Endothelial cell (in vitro differentiated cells): ENCODE measurements at places on chromosomes 16 and 17.

DNA sequence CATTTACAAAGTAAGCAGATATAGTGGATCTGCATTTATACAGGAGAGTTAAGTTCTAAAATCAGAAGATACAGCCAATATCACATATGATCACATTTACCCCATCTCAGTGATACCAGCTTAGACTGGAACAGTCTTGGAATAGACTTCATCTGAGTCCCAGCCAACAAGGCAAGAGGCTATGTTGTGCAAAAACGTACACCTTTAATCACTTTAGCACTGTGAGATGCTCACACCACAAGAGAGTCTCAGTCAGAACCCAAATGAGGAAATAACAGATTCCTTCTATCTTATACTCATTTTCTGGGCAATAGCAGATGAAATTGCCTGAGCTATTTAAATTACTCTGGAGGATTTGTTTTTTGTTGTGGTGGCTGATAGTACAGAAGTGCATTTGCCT lies 145.6 kb downstream of the ANKFN1 start:
- no peaks in the 10 kb centered on the region for H3K36me3 ChIP-seq
- no peaks in the 10 kb centered on the region for H3K4me1 ChIP-seq
- H3K27ac ChIP-seq, result no peak overlapping the region

DNA sequence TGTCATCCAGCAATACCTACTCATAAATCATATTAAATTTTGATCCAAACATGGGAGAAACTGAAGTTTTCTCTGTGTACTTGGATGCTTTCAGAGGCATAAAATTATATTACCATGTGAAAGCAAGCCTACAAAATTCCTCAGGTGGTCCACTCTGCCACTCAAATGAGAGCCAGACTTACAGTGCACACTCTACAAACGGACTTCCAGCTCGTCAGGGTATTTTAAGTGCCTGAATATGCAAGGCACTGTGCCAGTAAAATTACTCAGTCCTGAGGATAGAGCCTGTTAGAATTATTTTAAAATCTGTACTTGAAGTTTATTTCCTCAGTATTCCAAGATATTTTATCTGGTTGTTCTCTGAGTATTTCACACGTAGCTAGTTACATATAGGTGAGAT lies 54.5 kb downstream of the TENT4B start:
- no peak overlapping the region for H3K4me3 ChIP-seq
- peaks cover 3% of the 10 kb centered on the region for H3K4me1 ChIP-seq
- H3K36me3 ChIP-seq, result no peaks in the 10 kb centered on the region
- DNase-seq, result no peak
- H3K27ac ChIP-seq, result no peak overlapping the region

DNA sequence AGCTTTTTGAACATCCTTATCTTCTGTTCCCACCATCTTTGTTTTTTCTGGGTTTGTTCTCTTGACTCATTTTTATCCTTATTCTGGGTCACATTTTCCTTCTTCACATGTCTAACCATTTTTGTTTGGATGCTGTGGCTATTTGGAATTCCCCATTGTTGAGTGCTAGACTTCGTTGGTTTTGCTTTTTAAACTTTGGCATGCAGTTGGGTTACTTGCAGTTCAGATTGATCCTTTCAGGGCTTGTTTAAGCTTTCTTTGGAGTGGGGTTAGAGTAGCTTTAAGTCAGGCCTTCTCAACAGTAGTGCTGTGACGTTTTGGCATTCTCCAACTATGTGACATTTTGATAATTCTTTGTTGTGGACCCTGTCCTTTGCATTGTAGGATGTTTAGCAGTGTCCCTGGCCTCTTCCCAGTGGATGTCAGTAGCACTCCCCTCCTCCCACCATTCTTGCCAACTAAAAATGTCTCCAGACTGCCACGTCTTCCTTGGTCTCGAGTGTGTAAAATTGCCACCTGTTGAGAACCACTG lies 21.1 kb downstream of the PRMT7 start:
- peaks cover 4% of the 10 kb centered on the region for H3K36me3 ChIP-seq
- peak overlapping the region; percentile 99 for H3K27ac ChIP-seq
- peaks cover 2% of the 10 kb centered on the region for H3K27me3 ChIP-seq
- H3K4me1 ChIP-seq, result peaks cover 29% of the 10 kb centered on the region
- DNase-seq, result no peak

DNA sequence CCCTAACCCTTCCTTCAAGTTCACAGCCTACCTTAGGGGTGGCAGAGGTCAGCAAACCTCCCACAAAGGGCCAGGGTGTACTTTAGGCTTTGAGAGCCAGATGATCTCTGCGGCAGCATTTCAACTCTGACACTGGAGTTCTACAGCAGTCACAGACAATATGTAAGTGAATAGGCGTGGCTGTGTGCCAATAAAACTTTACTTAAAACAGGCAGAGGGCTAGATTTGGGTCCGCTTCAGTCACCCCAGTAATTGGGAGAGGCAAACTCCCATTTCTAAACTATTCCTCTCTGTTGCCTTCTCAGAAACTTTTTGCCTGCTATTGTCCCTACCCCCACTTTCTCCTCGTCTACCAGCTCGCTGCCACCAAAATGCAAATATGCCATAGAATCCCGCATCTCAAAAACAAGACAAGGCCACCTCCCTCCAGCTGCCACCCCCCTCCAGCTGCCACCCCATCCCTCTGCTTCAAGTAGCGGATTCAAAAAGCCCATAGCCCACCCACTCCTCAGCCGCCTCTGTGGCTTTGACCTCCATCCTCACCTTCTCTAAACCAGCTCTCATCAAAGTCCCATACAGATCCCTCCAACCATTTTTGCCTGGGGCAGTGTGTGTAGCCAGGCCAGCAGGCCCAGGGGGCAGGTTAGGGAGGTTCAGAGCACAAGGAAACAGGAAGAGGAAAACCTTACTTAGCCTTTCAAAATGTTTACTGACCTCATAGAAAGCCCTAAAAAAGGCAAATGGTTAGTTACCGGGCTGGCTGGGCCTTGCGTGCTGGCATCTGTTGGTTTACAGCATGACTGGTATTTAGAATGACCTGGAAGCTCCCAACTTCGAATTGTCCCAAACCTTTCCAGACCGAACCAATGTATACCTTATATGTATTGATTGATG lies 19.9 kb upstream of the DNAH17 start:
- H3K27ac ChIP-seq, result no peak overlapping the region
- H3K4me1 ChIP-seq, result peaks cover 14% of the 10 kb centered on the region
- DNase-seq, result no peak
- no peaks in the 10 kb centered on the region for H3K36me3 ChIP-seq
- H3K4me3 ChIP-seq, result no peak overlapping the region
- H3K27me3 ChIP-seq, result peaks cover 2% of the 10 kb centered on the region

DNA sequence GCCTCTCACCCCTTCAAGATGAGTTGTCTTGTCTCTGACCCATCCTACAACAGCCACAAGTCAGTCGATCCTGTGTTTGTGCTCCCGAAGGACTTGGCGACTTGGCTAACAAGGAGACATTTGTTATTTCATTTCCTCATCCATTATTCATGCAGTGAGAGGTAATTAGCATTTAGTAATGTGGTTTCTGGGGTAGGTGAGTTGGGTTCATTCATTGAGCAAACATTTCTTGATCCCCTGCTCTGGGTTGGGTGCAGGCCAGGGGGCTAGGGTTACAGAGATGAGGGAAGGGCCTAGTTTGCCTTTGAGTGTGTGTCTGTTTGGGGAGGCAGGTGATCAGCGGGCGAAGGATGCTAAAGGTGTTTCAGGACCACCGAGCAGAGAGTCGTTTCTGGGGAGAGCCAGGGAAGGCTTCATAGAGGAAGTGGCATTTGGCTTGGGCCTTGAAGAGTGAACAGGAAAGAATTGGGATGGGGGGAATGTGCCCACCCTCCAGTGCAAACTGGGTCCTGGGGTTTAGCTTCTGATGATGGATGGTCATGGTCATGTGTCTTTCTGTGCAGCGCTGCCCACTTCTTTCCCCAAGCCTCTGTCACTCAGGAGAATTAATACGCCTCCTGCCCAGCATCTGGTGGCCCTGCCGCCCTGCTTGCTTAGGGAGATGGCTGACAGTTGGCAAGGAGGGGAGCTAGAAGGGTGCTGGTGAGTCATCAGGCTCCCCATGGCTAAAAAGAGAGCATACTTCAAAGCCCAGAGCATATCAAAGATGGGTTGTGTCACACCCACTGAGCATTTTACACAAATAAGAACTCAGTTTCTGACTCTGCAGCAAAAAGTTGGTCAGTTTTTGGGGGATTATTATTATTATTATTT lies 38.5 kb downstream of the MSI2 start:
- H3K36me3 ChIP-seq, result peaks cover 30% of the 10 kb centered on the region
- H3K4me3 ChIP-seq, result peak overlapping the region; percentile 49
- H3K4me1 ChIP-seq, result peaks cover 18% of the 10 kb centered on the region
- peaks cover 2% of the 10 kb centered on the region for H3K27me3 ChIP-seq
- no peak for DNase-seq
- H3K27ac ChIP-seq, result no peak overlapping the region

DNA sequence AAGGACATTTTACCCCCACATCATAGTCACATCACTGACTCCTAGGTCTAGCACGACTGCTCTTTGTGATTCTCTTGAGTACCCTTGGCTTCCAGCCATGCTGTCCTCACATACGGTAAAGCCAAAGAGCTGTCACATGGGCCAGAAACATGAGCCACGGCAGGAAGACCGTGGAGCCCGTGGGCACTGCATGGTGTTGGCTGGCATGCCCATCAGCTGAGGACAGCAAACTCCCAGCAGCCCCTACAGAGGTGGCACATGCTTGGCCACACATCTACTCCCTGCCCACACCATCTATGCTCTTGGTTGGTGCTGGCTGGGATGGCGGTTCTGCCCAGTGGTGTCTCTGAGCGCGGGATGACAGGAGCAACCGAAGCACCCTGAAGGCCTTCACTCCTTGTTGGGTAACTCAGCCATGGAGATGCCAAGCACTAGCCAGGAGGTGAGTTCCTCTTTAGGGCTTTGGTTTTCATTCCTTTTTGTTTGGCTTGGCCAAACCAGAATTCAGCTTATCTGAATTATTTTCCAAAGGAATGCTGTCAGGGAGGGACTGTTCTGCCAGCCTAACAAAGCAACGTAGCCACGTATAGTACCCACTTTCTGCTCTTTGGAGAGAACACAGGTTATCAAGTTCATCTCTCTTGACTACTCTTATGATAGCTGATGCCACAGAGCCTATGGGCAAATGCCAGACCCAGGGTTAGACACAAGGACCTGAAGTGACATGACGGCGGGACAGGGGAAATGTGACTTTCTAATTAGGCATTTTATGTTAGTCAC lies 10.0 kb downstream of the TNFAIP1 start:
- H3K4me1 ChIP-seq, result no peaks in the 10 kb centered on the region
- H3K27ac ChIP-seq, result no peak overlapping the region
- H3K27me3 ChIP-seq, result peaks cover 3% of the 10 kb centered on the region
- H3K36me3 ChIP-seq, result peaks cover 44% of the 10 kb centered on the region
- no peak for DNase-seq
- no peak overlapping the region for H3K4me3 ChIP-seq

DNA sequence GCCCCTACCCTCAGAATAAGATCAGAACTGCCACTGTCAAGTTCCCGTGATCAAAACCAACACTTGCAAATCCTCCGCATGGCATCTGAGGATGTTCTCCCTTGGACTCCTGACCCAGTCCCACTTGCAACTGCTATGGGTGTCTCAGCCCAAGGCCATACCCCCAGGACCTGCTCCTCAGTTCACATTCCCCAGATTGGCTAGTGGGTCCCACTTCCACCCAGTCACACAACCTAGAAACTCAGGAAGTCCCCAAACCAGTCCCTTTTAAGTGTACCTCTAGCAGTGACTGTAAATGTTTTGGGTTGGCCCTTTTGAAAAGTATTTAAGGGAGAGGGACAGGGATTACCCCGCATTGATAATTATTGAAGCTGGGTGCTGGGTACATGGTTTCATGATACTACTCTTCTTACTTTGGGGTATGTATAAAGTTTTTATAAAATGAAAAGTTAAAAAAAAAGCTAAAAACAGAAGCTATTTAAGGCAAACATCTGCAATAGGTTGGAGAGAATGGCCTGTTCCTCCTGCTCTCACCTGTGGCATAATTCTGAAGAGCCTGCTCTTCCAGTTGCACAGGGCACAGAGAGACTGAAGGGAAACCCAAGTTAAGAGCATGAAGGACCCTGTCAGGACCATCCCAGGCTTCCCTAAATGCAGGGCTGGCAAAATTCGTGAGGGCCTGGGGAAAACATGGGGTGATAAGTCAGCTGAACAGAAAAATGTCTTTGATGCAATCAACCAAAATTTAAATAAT lies 42.5 kb downstream of the ERN1 start:
- no peak overlapping the region for H3K27ac ChIP-seq
- peaks cover 5% of the 10 kb centered on the region for H3K27me3 ChIP-seq
- DNase-seq, result no peak
- peaks cover 6% of the 10 kb centered on the region for H3K36me3 ChIP-seq

- H3K27me3 ChIP-seq, result no peaks in the 10 kb centered on the region
- no peaks in the 10 kb centered on the region for H3K4me1 ChIP-seq
- no peak overlapping the region for H3K27ac ChIP-seq
- no peaks in the 10 kb centered on the region for H3K36me3 ChIP-seq
Observed at GRCh38 chr16:55710466-55710865, 54.7 kb downstream of the SLC6A2 start.

- no peak for DNase-seq
- H3K36me3 ChIP-seq, result no peaks in the 10 kb centered on the region
- H3K27me3 ChIP-seq, result no peaks in the 10 kb centered on the region
- no peaks in the 10 kb centered on the region for H3K4me1 ChIP-seq
- H3K4me3 ChIP-seq, result no peak overlapping the region
Observed at GRCh38 chr16:6189216-6189615, 1091.6 kb upstream of the EEF2KMT start.

DNA sequence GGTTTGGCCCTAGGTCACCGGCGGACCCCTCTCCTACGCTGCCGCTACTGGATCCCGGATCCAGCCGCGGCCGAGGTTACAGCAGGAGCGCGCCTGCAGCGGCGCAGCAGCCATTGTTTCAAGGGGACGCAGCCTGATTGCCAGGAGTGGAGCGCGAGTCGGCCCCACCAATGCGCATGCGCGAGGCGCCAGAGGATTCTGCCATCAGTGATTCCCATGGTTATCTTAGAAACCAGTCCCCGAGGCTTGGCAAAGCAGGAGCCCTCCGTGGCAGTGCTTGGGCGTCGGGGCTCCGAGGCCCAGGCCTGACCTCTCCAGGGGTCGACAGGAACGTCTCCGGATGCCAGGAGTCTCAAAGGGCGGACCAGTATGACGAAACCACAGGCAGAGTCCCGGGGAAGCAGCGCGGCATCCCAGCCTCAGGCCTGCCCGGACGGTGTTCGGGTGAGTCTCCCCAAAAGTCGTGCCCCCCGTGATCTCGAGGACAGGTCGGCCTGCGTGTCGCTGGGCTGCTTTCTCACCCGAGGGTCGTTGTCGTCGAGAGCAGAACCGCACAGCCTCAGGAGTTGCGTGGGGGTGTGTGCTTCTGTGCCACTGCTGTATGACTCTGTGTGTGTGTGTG lies 608.5 kb downstream of the KCNJ18 start:
- peaks cover 36% of the 10 kb centered on the region for H3K36me3 ChIP-seq
- no peak for DNase-seq
- H3K4me3 ChIP-seq, result no peak overlapping the region
- peaks cover 27% of the 10 kb centered on the region for H3K27me3 ChIP-seq
- no peak overlapping the region for H3K27ac ChIP-seq

GRCh38 chr17:2048805-2049204 lies 6.1 kb upstream of the HIC1 start:
- peak overlapping the region; percentile 64 for H3K27ac ChIP-seq
- H3K36me3 ChIP-seq, result peaks cover 14% of the 10 kb centered on the region
- peaks cover 13% of the 10 kb centered on the region for H3K4me1 ChIP-seq
- no peak for DNase-seq
- H3K27me3 ChIP-seq, result peaks cover 18% of the 10 kb centered on the region
